ENCODE measurements at places on chromosomes 3 and 15.

DNA sequence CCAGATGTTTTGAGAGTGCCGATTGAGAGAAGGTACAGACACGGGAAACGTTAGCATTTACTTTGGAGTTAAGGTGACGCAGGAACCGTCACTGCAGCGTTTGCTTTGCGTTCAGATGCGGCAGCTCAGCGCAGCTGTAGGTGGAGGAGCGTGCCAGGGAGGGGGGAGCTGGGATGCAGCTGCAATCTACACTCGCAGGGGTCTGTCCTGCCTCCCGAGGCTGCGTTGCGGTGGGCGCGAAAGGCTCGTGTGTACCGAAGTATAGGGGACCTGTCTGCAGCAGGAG lies 425 bp upstream of the FYTTD1 start:
- no peak for DNase-seq

GRCh38 chr3:27174530-27174929 lies 194.7 kb downstream of the NEK10 start:
- DNase-seq: no peak

GRCh38 chr3:73498764-73499622 lies 125.7 kb downstream of the PDZRN3 start:
- no peak for DNase-seq

DNA sequence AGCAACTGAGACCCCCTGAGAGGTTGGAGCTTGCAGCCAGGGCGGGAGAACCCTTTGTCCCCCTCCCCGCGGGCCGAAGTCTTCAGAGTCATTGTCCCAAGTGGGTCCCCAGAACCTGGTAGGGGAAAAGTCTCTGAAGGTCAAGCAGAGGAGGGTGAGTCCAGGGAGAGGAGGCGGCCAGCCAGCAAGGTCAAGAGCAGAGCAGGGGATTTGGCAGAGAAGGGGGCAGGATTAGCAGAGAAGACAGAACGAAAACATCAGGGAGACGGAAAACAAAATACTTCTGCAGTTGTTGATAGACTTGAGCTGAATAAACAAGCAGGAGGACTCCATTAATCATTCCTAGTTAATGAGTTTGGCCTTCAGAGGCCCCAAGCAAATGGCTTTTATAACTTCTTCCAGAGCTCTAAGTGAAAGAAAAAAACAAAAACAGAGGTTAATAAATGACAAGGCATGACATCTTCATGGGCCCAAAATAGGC lies 66.7 kb downstream of the GRIP2 start:
- DNase-seq: no peak

DNA sequence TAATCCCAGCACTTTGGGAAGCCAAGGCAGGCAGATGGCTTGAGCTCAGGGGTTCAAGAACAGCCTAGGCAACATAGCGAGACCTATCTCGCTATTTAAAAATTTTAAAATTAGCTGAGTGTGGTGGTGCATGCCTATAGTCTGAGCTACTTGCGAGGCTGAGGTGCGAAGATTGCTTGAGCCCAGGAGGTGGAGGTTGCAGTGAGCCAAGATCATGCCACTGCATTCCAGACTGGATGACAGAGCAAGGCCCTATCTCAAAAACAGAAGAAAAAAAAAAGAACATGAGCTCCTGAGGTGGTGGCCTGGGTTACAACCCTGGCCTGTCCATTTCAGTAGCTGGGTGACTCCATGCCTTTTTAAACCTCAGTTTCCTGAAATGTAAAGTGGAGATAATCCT lies 7.2 kb downstream of the DNASE1L3 start:
- DNase-seq: no peak

DNA sequence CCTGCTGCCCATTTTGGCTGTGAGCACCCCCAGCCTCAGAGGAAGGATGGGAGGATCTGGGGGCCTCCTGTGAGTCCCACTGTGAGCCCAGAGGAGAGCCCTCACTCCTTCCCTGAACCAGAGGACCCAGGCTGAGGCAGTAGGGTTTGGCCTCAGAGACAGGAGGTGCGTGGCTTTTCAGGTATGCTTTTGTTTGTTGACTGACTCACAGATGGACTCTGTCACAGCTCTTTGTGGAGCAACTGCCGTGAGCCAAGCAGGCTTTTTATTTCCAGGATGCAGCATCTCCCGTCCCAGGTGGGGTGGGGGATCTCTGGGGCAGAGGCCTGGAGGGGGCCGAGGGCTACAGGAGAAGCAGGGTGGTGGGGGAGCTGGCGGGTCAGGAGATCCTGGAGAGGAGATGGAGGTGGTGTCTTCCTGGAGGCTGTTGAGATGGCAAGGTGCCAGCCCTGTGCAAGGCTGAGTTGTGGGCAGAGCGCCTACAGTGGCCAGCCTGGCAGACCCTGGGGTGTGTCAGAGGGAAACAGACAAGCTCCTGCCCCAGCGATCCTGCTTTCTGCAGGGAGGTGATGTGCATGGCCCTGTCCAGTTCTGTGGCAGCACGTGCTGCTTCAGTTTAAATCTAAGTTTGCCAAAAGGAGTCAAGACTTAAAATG lies 24.0 kb downstream of the PLXNA1 start:
- DNase-seq: no peak

GRCh38 chr3:48088056-48088748 lies 72.0 kb upstream of the MAP4 start:
- no peak for DNase-seq
